Uterine smooth muscle cell (primary cell): ENCODE measurements at places on chromosomes 5 and 9. TPM values are rescaled to one million over a fixed set of nuclear protein-coding genes. Genes with fewer than 3 reads are reported as not detected.

The SLC27A4 gene
- 14.2 and 16.5 TPM in 2 replicates for total RNA-seq

The WDR31 gene
- 1.3 and 2.7 TPM in 2 replicates for total RNA-seq

The NRARP gene
- 0.11 and 0.12 TPM in 2 replicates for total RNA-seq

The CATSPER3 gene
- total RNA-seq: 0.12 and 0.22 TPM in 2 replicates

The PIP5KL1 gene
- total RNA-seq: 1.2 and 3.1 TPM in 2 replicates

The ARHGEF37 gene
- 0.66 and 1.5 TPM in 2 replicates for total RNA-seq

The ARL14EPL gene
- total RNA-seq: 0.89 TPM in 1 of 2 replicates, not detected in the other

The TLE1 gene
- 43.7 and 46.6 TPM in 2 replicates for total RNA-seq

The PCDHB10 gene
- 0.11 and 0.12 TPM in 2 replicates for total RNA-seq

The CSF1R gene
- total RNA-seq: under 0.01 and 0.25 TPM in 2 replicates

The ZNG1A gene
- total RNA-seq: 19.2 and 27.3 TPM in 2 replicates

The ZDHHC11B gene
- 0.50 TPM in 1 of 2 replicates, not detected in the other for total RNA-seq

The FOXI1 gene
- total RNA-seq: not detected in 2 replicates

The DDX4 gene
- total RNA-seq: not detected in 2 replicates

The SLC25A2 gene
- 0.50 and 0.66 TPM in 2 replicates for total RNA-seq

The PRR7 gene
- total RNA-seq: 3.7 and 4.9 TPM in 2 replicates

The EIF4E1B gene
- total RNA-seq: not detected in 2 replicates

The ITK gene
- total RNA-seq: not detected in 2 replicates

The CAVIN4 gene
- 0.89 and 1.6 TPM in 2 replicates for total RNA-seq

The PDCD1LG2 gene
- total RNA-seq: 10.1 and 13.6 TPM in 2 replicates

The CCNO gene
- 0.12 and 0.22 TPM in 2 replicates for total RNA-seq

The GZMA gene
- total RNA-seq: not detected in 2 replicates

The NFIL3 gene
- 15.7 and 25.2 TPM in 2 replicates for total RNA-seq

The PDE6A gene
- not detected in 2 replicates for total RNA-seq

The SLC4A9 gene
- total RNA-seq: not detected in 2 replicates

The PFN3 gene
- not detected in 2 replicates for total RNA-seq

The FOXD1 gene
- total RNA-seq: 3.2 and 3.5 TPM in 2 replicates

The PTPRD gene
- 8.9 and 13.2 TPM in 2 replicates for total RNA-seq

The CDHR2 gene
- total RNA-seq: not detected in 2 replicates

The GAS1 gene
- 22.8 and 40.2 TPM in 2 replicates for total RNA-seq

The PCDHGA7 gene
- total RNA-seq: 1.3 and 4.0 TPM in 2 replicates

The TCF7 gene
- total RNA-seq: 0.37 and 2.0 TPM in 2 replicates

The TMEM161B gene
- 20.6 and 22.6 TPM in 2 replicates for total RNA-seq

The SERF1A gene
- total RNA-seq: 3.5 and 5.9 TPM in 2 replicates

The ZNF462 gene
- 14.7 and 16.6 TPM in 2 replicates for total RNA-seq

The EPB41L4A gene
- 0.75 and 1.00 TPM in 2 replicates for total RNA-seq

The PSMD5 gene
- 30.1 and 32.9 TPM in 2 replicates for total RNA-seq

The PCDHB9 gene
- under 0.01 TPM in 2 replicates for total RNA-seq

The C9orf57 gene
- total RNA-seq: not detected in 2 replicates

The IFNA13 gene
- total RNA-seq: not detected in 2 replicates

The DMRT2 gene
- total RNA-seq: 0.62 and 1.8 TPM in 2 replicates

The AGXT2 gene
- total RNA-seq: not detected in 2 replicates

The OLFM1 gene
- 2.7 and 4.0 TPM in 2 replicates for total RNA-seq

The TRIM14 gene
- total RNA-seq: 7.7 and 12.0 TPM in 2 replicates

The CDX1 gene
- total RNA-seq: 0.12 TPM in 1 of 2 replicates, not detected in the other

The PTAR1 gene
- 88.3 and 91.7 TPM in 2 replicates for total RNA-seq

The RCL1 gene
- 11.2 and 13.3 TPM in 2 replicates for total RNA-seq

The SLC6A19 gene
- total RNA-seq: not detected in 2 replicates

The CER1 gene
- not detected in 2 replicates for total RNA-seq

The BDP1 gene
- 31.7 and 32.8 TPM in 2 replicates for total RNA-seq

The ZBTB26 gene
- 4.0 and 5.5 TPM in 2 replicates for total RNA-seq

The SEMA5A gene
- 15.7 and 16.0 TPM in 2 replicates for total RNA-seq

The GRIA1 gene
- total RNA-seq: 0.44 and 0.50 TPM in 2 replicates

The GABRA6 gene
- total RNA-seq: not detected in 2 replicates

The IL13 gene
- total RNA-seq: not detected in 2 replicates

The DNAH5 gene
- total RNA-seq: 0.11 and 0.37 TPM in 2 replicates
